Amniotic stem cell (primary cell): ENCODE measurements at places on chromosomes 4 and X.
A peak's percentile ranks its signal among the peaks of the same experiment; 100 is the strongest.

GRCh38 chr4:26785810-26786209 lies 74.8 kb upstream of the STIM2 start:
- no peak for DNase-seq

DNA sequence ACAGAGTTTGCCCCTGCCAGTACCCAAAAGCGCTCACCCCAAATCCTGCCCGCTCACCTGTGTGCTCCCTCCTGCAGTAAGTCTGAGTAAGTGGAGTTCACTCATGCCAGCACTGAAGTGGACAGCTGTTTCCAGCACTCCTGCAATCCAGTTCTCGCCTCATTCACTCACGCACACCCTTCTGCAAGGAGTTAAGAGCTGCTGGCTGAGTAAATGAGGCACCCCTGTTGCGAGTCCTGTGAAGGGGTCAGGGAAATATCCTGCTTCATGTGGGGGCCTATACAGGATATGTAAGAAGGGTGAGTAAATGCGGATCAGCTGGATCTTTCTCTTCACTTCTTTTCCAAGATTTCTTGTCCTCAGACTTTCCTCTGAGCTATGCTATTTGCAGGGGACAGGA lies 23.5 kb downstream of the CXCL8 start:
- no peak for DNase-seq

GRCh38 chr4:57065730-57066482 lies 44.3 kb downstream of the IGFBP7 start:
- DNase-seq: no peak

GRCh38 chr4:125321709-125322365 lies 7.1 kb downstream of the FAT4 start:
- DNase-seq: no peak

GRCh38 chr4:174225349-174226049 lies 58.0 kb downstream of the FBXO8 start:
- no peak for DNase-seq

DNA sequence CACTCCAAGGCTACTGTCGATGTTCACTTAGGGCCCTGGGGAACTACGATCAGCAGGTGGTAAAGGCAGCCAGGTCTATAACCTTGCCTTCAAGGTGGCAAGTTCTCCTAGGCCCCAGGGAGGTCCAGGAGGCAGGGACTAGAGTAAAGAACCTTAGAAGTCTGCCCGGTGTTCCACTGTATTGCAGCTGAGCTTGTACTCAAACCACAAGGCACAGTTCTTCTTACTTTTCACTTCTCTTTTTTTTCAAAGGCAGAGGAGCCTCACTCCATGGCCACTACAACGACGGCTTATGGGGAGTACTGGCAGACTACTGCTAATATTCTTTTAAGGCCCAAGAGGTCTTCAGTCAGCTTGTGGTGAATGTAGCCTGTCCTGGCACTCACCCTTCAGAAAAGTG lies 78.8 kb upstream of the GPR174 start:
- DNase-seq: no peak

GRCh38 chr4:21554066-21554465 lies 394.5 kb downstream of the KCNIP4 start:
- no peak for DNase-seq

- no peak for DNase-seq
Observed at GRCh38 chrX:48839686-48840085, 4.3 kb upstream of the PCSK1N start.

DNA sequence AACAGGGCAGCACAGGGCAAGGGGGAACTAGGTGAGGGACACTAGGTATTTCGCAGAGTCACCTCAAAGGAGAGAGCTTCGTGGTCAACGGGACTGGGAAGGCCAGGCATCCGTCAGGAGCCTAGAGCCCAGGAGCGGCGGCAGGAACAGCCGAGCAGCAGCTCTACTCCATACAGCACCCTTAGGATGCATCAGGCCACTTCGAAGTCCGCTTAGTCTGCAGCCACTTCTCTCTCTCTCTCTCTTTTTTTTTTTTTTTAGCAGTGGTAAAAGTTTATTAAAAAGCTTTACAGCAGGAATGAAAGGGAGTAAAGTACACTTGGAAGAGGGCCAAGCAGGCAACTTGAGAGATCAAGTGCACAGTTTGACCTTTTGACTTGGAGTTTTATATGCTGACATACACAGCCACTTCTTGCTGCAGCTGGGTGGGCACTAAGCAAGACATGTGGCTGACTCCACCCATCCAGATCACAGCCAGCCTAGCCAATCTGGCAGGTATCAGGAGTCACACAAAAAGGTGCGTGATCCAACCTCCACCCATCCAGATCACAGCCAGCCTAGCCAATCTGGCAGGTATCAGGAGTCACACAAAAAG lies 209.7 kb upstream of the RADX start:
- DNase-seq: no peak

DNA sequence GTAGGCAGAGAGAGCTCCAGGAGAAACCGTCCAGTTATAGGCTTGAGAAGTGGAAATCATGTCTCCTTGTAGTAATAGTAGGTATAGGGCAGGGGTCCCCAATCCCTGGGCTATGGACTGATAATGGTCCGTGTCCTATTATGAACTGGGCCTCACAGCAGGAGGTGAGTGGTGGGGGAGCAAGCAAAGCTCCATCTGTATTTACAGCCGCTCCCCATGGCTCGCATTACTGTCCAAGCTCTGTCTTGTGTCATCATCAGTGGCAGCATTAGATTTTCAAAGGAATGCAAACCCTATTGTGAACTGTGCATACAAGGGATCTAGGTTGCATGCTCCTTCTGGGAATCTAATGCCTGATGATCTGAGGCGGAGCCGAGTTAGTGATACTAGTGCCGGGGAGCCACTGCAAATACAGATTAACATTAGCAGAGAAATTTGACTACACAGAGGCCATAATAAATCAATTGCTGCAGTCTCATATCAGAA lies 67.6 kb downstream of the MRPL1 start:
- no peak for DNase-seq

- no peak for DNase-seq
Observed at GRCh38 chr4:162151850-162152249, 11.9 kb downstream of the FSTL5 start.

DNA sequence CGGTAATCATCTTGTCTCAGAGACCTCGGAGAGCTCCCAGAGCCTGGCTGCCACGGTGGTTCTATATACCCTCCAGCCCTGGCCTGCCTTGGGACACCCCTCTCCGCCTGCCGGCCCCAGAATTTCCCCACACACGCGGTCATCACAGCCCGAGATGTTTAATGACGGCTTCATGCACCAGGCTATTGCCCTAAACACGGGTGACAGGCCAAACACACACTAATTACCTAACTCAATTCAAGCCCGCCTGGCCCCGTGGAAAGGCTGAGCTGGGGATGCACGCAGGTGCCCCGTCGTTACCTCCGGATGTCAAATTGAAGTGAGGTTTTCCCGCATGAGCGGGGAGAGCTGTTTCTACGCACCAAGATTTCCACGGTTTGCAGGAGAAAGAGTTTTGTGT lies 72.9 kb upstream of the PPP2R3B start:
- DNase-seq: no peak

GRCh38 chr4:18067031-18067430 lies 45.5 kb upstream of the LCORL start:
- DNase-seq: no peak

DNA sequence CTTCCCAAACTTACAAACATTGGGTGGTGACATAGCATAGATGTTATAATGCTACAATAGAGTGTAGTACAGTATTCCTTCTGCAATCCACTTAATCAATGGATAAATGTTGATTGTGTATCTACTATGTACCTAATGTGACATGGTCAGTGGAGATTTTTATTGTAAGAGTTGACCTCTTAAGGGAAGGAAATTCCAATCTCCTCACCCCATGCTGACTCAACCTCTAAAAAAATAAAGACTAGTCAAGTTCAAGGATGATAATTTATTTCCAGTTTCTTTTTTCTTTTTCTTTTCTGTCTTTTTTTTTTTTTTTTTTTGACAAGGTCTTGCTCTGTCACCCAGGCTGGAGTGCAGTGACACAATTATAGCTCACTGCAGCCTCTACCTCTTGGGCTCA lies 206.5 kb upstream of the STS start:
- DNase-seq: no peak

DNA sequence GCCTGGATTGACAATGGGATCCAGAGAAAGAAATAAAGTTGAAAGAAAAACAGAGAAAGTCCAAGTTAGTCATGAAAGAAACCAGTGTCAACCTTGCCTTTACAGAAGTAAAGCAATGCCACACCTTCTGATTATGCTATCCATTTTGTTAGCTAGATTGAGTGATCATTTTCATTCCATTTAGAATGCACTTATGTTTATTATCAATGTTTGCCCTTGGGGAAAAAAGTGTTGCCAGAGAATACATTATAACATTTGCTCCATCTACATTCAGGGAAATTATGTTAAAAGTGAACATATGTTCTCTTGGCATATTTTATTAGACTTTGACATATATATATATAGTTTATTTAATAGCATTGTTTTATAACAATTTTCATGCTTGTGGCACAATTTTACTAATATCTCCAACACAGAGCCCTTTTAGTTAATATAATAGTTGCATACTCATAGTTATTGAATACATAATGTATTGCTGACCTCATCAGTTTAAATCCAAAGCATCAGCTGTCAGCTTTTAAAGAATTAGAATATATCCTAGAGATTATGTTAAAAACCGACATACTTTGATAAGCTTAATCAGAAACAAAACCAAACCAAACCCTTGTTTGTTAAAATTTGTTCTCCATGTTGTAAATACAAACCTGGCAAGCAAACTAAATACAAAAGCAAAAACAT lies 134.2 kb downstream of the SORBS2 start:
- no peak for DNase-seq

DNA sequence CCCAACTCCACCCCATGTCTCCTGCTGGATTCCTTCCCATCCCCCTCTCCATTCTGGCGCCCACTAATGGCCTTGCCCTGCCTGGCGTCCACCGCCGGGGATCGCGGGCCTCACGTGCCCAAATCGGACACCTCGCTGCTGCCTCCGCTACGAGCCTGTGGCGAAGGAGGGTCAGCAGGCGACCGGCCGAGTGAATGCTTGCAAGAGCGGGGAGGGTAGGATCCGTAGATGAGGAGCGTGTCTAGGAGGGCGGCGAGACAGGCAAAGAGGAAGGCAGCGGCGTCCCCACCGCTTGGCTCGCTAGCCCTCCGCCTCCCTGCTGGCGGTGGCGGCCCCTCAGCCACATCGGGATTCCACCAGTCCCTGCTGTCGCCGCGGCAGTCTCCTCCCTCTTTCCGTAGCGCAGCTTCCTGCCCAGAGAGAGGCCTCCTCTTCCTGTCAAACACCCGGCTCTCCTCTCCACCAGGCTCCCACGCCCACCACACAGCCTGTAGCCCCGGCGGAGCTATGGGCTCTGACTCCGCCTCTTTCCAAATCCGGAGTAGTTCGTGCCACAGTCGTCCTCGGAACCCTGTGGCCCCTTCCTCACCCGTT lies at the start of gene SPIN2B:
Gene SPIN2B (minus strand): TSS at position 387 of the 594 bp plus-strand sequence.
- DNase-seq: peak; percentile 30

DNA sequence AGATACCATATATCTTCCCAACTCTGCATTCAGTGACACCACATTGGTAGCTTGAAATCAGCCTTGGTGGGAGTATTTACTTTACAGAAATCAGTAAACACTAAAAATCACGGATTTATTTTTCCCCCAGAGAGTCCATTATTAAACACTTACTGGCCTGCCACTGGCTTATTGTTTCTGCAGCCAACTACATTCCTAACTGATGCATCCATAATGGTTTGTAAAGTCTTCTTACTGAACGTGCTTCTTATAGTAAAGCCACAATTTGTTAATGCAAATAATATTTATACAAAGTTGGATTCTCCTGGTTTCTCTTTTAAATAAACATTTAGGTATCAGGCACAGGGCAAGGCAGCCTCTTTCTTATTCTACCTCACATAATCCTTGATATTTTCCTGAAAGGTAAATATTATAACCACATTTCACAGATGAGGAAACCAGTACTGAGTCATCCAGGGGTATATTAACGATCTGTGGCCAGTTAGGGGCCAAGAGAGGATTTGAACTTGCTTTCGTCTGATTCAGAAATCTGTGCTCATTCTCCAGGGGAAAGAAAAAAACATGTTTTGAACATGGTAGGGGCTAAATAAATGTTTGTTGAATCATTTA lies 136.5 kb downstream of the RAB28 start:
- DNase-seq: no peak

DNA sequence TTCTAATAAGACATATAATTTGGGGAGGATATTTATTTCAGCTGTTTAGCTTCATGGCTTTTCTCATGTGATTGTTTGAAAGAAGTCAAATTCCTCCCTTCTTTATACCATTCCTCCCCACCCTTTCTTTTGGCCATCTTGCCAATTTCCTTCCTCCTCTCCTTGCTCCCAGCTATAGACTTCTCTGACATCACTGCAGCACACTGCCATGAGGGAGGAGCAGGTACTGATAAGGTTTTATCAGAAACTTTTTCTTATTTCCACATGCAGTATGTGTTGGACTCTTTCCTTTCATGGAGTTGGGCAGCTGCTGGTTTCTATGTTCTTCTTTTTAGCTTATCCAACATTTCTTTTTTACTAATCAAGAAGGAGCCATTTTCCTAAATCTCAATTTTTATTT lies 481.7 kb upstream of the NR3C2 start:
- DNase-seq: no peak

- no peak for DNase-seq
Observed at GRCh38 chrX:73766431-73766795, 203.4 kb downstream of the CHIC1 start.

DNA sequence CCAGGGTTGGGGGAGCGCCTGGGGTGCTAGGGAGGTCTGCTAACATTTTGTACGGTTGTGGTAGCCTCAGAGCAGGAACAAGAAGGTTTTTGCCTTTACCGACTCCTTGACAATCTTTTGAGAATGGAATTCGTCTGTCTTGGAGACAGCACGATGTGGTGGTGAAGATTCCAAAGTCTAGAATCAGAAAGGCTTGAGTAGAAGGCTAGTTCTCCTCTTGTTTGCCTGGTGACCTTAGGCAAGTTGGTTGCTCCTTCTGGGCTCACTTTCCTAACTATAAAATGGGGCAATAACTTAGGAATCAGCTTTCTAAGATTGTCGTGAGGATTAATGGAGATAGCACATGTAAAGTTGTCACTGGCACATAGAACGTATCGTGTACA lies 741 bp downstream of the FAM47E start:
- no peak for DNase-seq

- no peak for DNase-seq
Observed at GRCh38 chrX:115911967-115912366, 258.6 kb upstream of the AGTR2 start.

GRCh38 chr4:6627832-6628231 lies 12.7 kb upstream of the MRFAP1 start:
- DNase-seq: no peak

GRCh38 chr4:99033956-99034355 lies 38.4 kb downstream of the METAP1 start:
- no peak for DNase-seq

DNA sequence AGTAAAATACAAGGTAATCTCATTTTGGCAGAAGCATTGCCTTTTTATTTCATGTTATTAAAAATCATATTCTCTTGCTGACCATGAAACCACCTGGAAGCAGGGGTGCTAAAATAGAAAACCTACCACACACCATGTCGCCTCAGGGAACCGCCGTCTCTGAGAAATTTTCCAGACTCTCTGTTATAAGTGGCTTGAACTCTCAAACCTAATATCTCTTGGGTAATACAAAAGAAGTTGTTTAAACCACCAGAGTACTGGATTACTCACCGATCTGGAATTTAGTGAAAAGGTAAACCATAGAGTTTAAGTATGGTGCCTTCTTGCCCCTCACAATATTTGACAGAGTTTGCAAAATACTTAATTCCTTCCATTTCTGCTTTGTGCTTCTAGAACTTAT lies 27.7 kb downstream of the ENPP6 start:
- no peak for DNase-seq

GRCh38 chr4:187586892-187587291 lies 408.7 kb upstream of the ZFP42 start:
- DNase-seq: no peak

GRCh38 chr4:112206431-112206830 lies 25.2 kb upstream of the AP1AR start:
- DNase-seq: no peak
